ENCODE measurements at places on chromosomes 7 and 10. TPM values are rescaled to one million over a fixed set of nuclear protein-coding genes. Genes with fewer than 3 reads are reported as not detected.

IFIT3 gene
- not detected for total RNA-seq

ZNF425 gene
- total RNA-seq, result 1.4 TPM

WNT2 gene
- total RNA-seq, result not detected

EGFR gene
- 40.0 TPM for total RNA-seq

NOS3 gene
- total RNA-seq, result 3.5 TPM

GRM3 gene
- not detected for total RNA-seq

PTPN20 gene
- total RNA-seq, result 4.9 TPM

Data from transverse colon (tissue), 4 donors.